ENCODE measurements at places on chromosomes 7 and 10.

- no peak for DNase-seq
Measured at GRCh38 chr7:13047061-13047460, 359.6 kb downstream of the ARL4A start.

DNA sequence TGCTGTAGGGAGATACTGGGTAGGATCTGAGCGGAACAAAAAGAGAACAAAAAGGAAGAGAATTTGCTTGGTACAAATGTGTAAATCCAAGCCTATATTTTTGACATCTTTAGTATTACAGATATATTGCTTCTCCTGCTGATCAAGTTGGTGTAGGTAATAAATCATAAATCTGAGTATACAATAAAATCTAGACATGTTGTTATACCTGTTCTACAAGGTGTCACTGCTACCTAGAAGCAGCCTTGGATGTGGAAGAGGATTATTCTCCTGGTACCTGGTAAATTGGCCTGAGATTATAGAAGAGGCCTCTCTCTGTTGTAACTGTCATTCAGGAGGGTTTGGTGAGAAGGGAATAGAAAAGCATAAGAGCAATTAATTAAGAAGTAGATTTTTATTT lies 89.9 kb upstream of the LSM8 start:
- no peak for DNase-seq

GRCh38 chr7:124085179-124085578 lies 52.3 kb upstream of the TMEM229A start:
- DNase-seq: peak; percentile 40

DNA sequence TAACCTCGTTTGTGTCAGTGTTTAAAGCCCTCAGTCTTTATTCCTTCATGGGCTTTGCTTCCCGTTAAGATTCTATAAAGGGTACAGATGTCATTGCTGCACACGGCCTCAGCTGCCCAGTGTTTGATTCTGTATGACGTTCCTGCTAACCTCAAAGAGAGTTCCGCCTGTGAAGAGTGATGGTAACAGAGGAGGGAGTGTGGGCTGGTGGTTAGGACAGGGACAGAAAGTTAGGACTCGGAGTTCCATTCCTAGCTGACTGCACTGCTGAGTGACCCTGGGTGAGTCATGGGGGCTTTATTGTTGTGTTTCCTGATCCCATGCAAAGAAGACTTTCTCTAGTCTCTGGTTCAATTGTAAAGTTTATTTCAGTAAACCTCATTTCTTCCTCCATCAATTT lies 227.1 kb downstream of the DYNC1I1 start:
- peak; percentile 17 for DNase-seq

DNA sequence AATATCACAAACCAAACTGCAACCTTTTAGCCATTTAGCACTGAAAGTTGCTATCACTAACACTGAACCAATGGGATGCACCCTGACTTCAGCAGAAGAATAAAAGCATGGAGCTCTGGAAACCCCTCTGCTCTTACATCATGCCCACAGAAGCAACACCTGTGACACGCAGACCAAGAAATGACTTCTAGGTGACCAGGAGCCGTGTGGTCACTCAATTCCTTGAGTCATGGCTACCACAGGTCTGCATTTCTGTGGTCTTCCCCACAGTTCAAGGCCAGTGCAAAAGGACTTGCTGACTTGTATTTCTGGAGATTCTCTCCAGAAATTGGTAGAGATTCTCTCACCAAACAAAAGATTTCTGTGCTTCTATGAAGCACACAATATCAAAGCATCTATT lies 38.3 kb downstream of the NRCAM start:
- DNase-seq: peak; percentile 38

- no peak for DNase-seq
Measured at GRCh38 chr7:142716596-142716995, 32.7 kb upstream of the PRSS1 start.

Data from HT1080 (cell line).